Cerebellum (tissue), 4 donors: ENCODE measurements at places on chromosomes 13 and 19. TPM values are rescaled to one million over a fixed set of nuclear protein-coding genes. Genes with fewer than 3 reads are reported as not detected.

Gene CKM
- total RNA-seq, result 0.45 TPM

Gene ZNF132
- 16.2 TPM for total RNA-seq

DNA sequence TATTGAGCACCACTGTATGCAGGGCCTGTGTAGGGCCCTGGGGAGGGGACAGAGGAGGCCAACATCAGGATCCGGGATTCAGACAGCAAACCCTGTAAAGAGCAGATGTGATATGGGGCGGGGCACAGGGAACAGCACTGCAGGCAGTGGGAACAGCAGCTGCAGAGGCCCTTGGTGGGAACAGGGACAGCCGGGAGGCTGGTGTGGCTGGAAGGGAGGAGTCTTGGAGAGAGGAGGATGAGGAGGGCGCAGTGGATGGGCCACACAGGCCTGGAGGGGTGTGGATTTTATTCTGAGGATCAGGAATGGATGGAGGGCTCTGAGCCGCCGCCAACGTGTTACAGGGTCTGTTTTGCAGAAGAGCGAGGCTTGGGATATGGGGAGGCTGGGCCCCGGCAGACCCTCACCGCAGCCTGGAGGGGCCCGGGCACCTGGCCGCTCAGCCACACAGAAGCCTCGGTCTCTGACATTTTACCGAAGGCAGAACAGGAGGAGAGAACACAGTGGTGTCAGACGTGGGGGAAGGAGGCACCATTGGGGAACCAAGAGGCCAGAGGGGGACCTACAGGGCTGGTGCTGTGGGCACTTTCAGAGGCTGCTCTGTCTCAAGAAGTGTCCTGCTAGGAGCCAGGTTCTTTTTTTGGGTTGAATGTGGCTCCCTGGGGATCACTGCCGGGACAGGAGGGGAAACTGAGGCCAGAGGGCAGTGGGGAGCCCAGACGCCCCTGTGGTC lies 6.9 kb downstream of the EFNA2 start:
- no peak for DNase-seq

- no peak for DNase-seq
These were observed 557.1 kb downstream of the DACH1 start for GRCh38 chr13:71309905-71310304.

- DNase-seq, result no peak
These were observed 10.3 kb upstream of the IL4I1 start for GRCh38 chr19:49906879-49907564.

Gene ALOX5AP
- total RNA-seq, result 2.8 TPM

DNA sequence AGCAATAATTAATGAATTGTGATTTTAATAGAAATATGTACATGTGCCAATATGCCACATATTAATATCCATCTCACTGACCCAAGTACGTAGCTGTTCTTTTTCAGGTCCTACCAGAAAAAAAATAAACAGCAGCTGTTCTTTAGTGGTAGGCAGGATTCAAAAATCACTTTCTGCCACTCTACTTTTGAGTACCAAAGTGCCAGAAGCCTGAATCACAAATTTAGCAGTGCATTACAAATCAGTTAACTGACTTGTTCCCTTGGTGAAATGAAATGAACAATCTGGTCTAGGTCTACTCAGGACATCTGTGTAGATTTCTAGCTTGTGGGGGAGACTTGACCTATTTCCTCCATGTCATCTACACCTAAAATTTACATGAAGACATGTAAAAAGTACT lies 775.5 kb upstream of the GPC6 start:
- DNase-seq, result no peak

DNA sequence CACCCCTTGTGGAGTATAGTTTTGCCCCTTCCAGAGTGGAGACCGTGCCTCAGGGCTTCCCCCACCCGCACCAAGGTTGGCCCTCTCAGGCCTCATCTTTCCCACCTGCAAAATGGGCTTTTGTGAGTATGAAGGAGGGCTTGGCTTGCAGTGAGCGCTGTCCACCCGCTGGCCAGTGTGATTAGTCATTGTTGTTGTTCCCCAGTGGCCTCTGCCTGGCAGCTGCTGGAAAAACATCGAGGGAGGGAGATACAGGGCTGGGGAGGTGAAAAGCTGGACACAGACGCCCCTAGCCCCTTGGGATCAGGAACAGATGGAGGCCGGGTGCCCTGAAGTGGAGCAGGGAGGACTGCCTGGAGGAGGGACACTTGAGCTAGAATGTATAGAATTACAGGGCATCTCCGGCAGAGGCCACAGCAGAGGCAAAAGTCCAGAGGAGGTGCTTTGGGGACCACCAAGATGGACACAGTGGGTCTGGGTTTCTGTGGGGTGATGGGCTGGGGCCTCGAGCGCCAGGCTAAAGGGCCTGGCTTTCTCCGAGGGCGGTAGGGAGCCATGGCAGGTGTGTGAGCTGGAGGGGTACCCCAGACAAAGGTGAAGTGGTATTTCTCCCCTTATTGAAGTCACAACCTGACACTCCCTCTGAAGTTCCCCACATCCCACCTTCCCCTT lies 3.9 kb upstream of the IL12RB1 start:
- DNase-seq, result no peak

Gene MYADM
- total RNA-seq, result 4.7 TPM

- peak; percentile 67 for DNase-seq
These were observed 153.9 kb downstream of the TEX29 start for GRCh38 chr13:111474136-111475002.

- no peak for DNase-seq
These were observed 10.5 kb downstream of the WIZ start for GRCh38 chr19:15439078-15439799.

Gene UBE2S
- 38.6 TPM for total RNA-seq

Gene NTF4
- total RNA-seq, result not detected

- no peak for DNase-seq
These were observed 504.2 kb downstream of the DCT start for GRCh38 chr13:93975242-93975641.

DNA sequence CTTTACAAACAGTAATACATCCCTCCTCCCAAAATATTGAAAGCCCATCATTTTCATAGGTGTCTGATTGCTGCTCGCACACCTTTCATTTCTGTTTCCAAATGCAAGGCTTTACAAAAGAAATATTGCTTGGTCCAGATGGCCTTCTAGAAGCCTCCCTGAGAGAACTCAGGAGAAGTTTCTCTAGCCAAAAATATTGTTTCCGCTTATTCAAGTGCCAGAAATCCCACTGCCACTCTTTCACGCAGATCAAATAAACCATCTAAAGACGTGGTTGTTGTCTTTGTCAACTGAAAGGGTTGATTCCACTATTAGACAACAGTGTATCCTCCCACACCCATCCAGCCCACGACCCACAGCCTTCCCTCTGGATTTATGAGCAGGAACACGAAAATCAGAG lies 96.2 kb downstream of the ZIC5 start:
- DNase-seq, result no peak

DNA sequence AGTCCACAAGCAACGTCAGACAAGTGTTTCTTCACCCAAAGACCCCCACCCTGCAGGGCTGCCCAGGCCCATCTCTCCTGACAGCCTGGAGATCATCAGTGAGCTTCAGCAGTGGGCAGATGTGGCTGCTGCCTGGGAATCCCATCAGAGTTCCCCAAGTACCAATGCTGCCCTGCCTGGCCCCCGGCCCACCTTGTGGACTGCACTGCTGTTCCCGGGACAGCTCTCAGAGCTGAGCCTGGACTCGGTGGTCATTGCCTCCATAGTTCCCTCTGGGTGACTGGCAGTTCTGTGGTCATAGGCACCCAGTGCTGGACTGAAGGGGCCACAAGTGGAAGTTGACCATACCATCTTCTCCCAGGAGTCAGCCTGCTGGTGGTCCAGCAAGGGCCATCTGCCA lies 24.5 kb upstream of the ZNF492 start:
- DNase-seq, result no peak

GRCh38 chr19:49556412-49557398 lies 23.7 kb downstream of the NOSIP start:
- no peak for DNase-seq

Gene HS6ST3
- 35.0 TPM for total RNA-seq

Gene ELAVL1
- total RNA-seq, result 20.2 TPM

Gene ZNF566
- total RNA-seq, result 37.5 TPM

GRCh38 chr13:79593121-79593520 lies 112.2 kb downstream of the NDFIP2 start:
- no peak for DNase-seq

Gene ZSCAN22
- 3.7 TPM for total RNA-seq

DNA sequence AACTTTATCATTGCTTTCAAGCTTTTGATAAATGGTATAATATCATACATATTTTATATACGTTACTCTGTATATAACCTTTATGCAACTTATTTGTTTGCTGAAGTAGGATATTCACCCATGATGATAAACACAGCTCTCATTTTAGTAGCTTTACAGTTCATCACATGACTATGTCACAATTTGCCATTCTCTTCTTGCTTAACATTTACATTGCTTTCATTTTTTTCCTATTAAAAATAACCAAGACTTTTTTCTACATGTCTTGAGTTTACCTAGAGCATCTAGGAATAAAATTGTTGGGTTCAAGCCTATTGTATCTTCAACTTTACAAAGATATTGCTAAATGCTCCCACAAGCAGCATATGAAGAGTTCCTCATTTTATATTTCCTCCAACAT lies 54.0 kb downstream of the KCNRG start:
- DNase-seq, result no peak

DNA sequence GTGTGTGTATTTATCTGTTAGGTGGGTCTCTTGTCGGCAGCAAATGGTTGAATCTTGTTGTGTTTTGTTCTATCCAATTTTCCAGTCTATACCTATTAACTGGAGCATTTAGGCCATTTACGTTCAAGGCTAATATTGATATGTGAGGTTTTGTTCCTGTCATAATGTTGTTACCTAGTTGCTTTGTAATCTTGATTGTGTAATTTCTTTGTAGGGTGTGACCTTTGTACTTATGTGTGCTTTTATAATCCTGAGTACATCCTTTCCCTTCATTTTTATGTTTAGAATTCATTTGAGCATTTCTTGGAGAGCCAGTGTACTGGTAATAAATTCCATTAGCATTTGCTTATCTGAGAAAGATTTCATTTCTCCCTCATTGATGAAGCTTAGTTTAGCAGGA lies 83.0 kb upstream of the MIR17HG start:
- no peak for DNase-seq

GRCh38 chr13:27960362-27961226 lies 8.5 kb downstream of the CDX2 start:
- DNase-seq, result no peak

- DNase-seq, result no peak
These were observed 40.3 kb downstream of the ZNF557 start for GRCh38 chr19:7109678-7110289.

DNA sequence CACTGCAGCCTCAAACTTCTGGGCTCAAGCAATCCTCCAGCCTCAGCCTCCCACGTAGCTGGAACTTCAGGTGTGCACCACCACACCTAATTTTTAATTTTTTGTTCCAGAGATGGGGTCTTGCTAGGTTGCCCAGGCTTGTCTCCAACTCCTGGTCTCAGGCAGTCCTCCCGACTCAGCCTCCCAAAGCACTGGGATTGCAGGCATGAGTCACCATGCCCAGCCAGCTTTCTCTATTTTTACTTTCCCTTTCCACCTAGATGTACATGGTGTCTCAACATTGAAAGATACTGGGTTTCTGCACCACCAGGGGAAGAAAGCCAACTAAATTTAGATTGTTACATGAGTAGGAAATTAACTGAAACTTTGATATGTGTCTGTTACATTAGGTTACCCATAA lies 13.8 kb upstream of the ZNF846 start:
- DNase-seq, result no peak

Gene SCAF1
- total RNA-seq, result 9.6 TPM

- DNase-seq, result no peak
These were observed at the start of gene DACH1 for GRCh38 chr13:71867131-71867814. Gene DACH1, minus strand, starts transcription at chr13:71867204.

GRCh38 chr19:7751157-7751783 lies 3.9 kb upstream of the CD209 start:
- no peak for DNase-seq

- no peak for DNase-seq
These were observed 62.5 kb upstream of the PDX1 start for GRCh38 chr13:27857282-27857681.

Gene KIR2DL1
- total RNA-seq, result not detected

DNA sequence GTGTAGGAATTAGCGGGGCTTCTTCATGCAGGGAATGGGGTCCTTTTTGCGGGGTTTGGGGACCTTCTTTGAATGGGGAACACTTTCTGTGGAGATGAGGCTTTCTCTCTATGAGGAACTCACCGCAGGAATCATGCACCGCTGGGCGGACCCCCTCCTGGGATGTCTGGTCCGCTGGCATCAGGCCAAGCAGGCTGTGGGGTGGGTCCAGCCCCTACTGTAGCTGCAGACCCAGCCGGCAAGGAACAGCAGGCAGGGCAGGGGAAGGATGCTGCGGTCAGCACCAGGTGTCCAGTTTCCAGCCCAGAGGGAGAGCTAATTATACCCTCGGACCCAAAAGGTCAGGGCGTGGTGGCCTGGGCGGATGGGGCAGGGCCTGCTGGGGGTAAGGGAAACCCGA lies 1.8 kb downstream of the MYBPC2 start:
- no peak for DNase-seq

Gene ARHGAP45
- total RNA-seq, result 2.0 TPM

- no peak for DNase-seq
These were observed 140.5 kb upstream of the VSTM2B start for GRCh38 chr19:29385191-29385795.

- no peak for DNase-seq
These were observed 103.4 kb downstream of the TM9SF2 start for GRCh38 chr13:99604636-99605035.

Gene ZNF382
- total RNA-seq, result 87.1 TPM

Gene KIRREL2
- total RNA-seq, result 5.3 TPM

Gene RNF113B
- not detected for total RNA-seq

GRCh38 chr13:98916403-98916802 lies 61.5 kb downstream of the DOCK9 start:
- no peak for DNase-seq

DNA sequence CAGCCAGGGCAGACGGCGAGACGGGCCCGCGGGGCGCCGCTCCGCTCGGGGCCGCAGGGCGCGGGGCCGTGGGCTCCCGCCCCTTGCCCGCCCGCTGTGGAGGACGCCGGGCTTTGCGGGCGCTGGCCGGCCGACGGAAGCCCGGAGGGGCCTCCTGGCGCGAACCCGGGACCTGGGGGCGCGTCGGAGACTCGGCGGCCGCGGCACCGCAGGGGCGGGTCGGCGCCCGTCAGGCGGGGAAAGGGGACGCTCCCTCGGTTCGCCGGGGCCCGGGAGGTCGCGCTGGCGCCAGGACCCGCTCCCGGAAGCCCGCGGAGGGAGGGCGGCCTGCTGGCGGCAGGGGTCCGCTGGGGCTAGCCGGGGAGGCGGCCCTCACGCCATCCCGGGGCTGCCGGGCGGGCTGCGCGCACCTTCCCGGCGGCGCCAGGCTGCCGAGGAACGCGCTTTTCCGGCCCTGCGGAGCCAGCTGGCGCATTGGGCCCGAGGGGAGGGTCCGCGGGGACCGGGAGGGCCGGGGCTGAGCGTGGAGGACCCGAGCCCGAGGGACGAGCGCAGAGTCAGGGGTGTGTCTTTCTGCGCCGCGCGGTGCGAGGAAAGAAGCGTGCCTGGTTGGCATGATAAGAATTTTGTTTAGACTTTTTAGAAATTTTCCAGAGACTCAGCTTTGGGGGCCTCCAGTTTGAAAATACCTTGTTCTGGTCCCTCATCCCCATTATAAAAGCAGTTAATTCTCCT lies 511 bp downstream of the GARRE1 start:
- peak; percentile 20 for DNase-seq

Gene DENND1C
- total RNA-seq, result 0.18 TPM

- DNase-seq, result no peak
These were observed 7.2 kb upstream of the TEX101 start for GRCh38 chr19:43407416-43408005.
